ENCODE measurements at places on chromosomes 1 and 21. TPM values are rescaled to one million over a fixed set of nuclear protein-coding genes. Genes with fewer than 3 reads are reported as not detected.
A peak's percentile ranks its signal among the peaks of the same experiment; 100 is the strongest.

Gene CDC14A
- 3.0 TPM for total RNA-seq

Gene LCE1C
- total RNA-seq, result not detected

- no peak for DNase-seq
Observed at GRCh38 chr1:232096751-232097150, 470.2 kb downstream of the DISC1 start.

DNA sequence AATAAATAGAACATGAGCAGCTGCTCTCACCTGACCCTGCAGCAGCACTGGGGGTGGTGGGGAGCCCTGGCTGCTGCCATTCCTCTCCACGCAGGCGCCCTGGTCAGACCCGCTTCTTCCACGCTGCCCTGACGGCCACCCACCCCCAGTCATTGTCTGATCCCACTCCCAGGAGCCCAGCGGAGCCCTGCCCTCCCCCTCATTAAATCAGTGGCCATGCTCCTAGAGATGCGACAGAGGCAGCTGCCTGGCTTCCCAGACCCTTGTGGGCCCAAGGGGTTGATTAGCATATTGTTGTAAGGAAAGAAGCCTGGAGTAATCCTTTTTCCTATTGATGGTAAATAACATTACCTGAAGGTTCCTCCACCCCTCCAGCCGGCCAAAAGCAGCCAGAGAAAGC lies 301.5 kb downstream of the RRAGC start:
- no peak for DNase-seq

Gene ANGPTL7
- total RNA-seq, result under 0.01 TPM

DNA sequence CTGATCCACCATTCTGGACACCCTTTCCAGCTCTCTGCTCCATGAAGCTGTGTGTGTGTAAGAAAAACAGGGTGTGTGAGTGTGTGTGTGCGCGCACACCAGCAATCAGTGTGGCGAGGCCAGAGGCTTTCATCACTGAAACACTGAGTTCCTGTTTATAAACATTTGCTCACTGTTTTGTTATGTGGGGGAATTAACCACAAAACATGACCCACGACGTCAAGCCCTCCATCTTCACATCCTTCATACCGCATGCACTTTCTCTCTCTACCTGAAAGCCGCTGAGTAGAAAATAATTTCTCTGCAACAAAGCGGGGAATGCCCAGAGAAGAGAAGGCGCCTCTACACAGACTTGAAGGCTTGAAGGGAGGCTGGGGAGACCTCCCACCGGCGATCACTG lies 148.9 kb upstream of the IRF2BP2 start:
- DNase-seq, result peak; percentile 69

DNA sequence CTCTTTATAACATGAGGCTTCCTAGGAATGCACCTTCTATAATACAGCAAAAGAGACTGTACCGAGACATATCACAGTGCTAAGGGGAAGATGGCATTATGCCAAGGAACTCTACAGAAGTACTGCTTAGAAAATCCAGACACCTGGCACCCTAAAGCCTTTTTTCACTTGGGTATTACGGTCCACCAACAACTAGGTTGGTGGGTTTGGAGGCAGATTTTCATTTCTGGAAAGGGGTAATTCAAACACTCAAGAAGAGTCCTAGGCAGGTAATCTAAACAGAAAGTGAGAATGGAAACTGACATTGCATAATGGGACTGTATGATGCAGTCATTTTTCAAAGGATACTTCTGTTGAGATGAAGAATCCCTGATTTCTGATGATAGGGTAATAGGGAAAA lies 19.6 kb downstream of the SCMH1 start:
- no peak for DNase-seq

Gene CFHR1
- total RNA-seq, result not detected

GRCh38 chr21:20151741-20152140 lies 846.5 kb upstream of the NCAM2 start:
- no peak for DNase-seq

Gene LRRC8B
- total RNA-seq, result 1.8 TPM

Gene CD101
- not detected for total RNA-seq

GRCh38 chr1:226107471-226108460 lies 45.2 kb downstream of the H3-3A start:
- DNase-seq, result no peak

GRCh38 chr1:161197560-161198193 lies 1.2 kb downstream of the ADAMTS4 start:
- DNase-seq, result no peak

- DNase-seq, result no peak
Observed at GRCh38 chr1:155015527-155016230, 13.1 kb downstream of the ZBTB7B start.

DNA sequence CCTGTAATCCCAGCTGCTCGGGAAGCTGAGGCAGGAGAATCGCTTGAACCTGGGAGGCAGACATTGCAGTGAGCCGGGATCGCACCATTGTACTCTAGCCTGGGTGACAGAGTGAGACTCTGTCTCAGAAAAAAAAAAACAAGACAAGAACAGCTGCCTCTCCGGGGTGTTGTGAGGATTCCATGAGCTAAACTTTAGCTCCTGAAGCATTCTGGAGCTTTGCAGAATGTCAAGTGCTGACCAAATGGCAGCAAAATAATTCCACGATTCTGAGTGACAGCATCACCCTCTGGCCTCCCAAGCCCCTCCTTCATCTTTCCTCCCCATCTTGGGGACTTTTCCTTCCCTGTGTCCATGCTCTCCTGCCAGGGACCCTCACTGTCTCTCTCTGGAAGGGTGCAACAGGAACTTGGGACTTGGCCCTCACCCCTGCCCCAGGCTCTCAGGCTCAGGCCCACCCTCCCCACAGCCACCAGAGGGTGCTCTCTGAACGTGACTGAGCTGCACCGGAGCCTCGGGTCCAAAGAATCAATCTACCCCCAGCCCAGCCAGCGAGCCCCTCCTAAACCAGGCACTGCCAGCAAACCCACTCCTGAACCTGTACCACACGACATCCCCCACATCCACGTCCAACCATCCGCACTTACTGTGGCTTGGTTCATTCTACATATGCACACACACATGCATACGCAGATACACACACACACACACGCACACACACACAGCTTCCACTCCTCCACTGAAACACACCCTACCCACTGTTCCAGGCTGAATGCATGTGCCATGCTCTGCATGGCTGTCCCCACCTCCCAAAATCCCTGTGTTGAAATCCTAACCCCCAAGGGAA lies 45.7 kb downstream of the ACOT7 start:
- DNase-seq, result peak; percentile 19

GRCh38 chr1:165257969-165258459 lies 98.5 kb downstream of the LMX1A start:
- DNase-seq, result peak; percentile 17

Gene MEGF6
- total RNA-seq, result 0.56 TPM

DNA sequence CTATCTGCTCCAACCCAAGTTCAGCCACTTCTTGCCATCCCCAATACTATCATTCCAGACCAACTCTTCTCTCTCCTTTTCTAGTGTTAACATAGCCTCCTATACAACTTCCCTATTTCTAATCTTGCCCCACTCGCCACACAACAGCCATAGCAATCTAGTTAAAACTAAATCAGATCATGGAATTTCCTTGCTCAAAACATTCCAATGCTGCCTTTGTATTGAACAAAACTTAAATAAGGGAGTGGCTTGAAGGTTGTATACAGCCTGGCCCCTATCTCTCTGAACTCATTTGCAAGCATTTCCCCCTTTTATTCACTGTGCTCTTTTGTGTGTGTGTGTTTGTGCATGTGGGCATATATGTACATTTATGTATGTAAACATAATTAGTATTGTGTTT lies 118.1 kb upstream of the SGIP1 start:
- DNase-seq, result no peak

DNA sequence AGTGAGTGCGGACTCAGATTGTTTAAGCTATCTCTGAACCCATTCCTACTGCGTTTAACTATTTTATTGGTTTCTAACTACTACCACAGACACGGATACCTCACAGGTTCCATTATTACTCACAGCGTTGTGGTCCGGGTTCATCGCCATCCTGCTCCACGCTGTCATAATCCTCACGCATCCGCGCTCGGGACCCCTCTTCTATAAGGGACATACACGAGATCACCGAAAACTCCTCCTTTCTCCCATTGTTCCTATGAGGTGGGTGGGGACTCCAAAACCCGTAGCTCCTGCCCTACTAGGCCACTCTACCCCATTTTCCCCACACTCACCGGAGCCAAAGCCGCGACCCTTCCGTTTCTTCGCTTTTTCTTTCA lies 610 bp downstream of the RBM8A start:
- no peak for DNase-seq

Gene PRPF38B
- total RNA-seq, result 9.0 TPM

DNA sequence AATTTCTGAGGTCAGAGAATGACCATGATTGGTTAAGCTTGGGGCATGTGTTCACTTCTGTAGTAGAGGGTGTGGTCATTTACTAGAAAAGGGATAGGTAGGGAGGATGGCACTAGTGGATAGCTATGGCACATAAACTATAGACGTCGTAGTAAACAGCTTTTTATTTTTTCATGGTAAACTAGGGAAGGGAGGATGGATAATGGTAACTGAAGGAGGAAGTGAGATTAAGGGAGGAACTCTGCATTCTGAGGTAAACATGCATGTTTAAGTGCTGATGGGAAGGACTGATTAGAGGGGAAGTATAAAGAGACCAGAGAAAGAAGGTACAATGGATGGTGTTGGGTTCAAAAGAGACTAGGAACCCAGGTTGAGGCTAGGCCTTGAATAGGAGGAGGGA lies 26.9 kb downstream of the PTGS2 start:
- DNase-seq, result no peak

- DNase-seq, result no peak
Observed at GRCh38 chr1:118589238-118589846, 398.8 kb downstream of the TBX15 start.

Gene C1orf210
- total RNA-seq, result not detected

- DNase-seq, result no peak
Observed at GRCh38 chr1:4224684-4225467, 324.8 kb upstream of the C1orf174 start.

GRCh38 chr1:94955767-94956632 lies 29.1 kb upstream of the CNN3 start:
- DNase-seq, result peak; percentile 28

- no peak for DNase-seq
Observed at GRCh38 chr1:66605419-66605997, 71.6 kb downstream of the SGIP1 start.

DNA sequence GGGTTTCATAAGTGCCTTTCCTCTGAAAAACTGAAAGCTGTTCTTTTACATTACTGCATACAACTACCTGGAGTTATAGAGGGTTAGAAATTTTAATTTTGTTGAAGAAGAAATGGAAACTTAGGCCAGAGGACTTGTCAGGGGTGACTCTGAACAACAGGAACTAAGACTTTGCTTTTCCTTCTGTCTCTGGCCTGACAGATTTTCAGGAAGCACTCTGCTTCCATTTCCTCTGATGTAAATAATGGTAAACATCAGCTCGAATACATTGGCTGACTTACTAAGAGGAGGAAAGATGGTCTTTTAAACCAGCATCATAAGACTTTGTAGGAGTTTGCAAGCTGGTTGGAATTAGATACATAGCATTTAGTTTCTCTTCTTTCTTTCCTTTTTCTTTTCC lies 27.1 kb upstream of the PLEKHM2 start:
- no peak for DNase-seq

Gene CHODL
- total RNA-seq, result under 0.01 TPM

Gene MROH9
- total RNA-seq, result not detected

- no peak for DNase-seq
Observed at GRCh38 chr1:230228236-230228897, 161.3 kb downstream of the GALNT2 start.

Gene DIO1
- not detected for total RNA-seq

DNA sequence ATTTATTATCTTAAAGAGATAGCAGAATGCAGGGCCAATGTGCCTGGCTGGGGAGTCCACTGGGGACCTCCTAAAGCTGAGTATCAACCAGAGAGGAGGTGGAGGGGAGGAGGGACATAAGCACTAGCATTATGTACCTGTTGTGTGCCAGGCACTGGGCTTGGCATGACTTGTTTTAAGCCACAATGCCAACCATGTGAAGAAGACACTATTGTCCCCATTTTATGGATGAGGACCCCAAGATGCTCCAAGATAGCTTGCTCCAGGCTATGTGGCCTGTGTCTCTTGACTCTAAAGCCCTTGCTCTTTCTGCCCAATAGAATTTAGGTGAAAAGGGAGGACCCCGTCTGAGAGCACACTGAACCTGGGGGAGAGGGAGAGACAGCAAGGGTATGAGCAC lies 111.3 kb downstream of the GLIS1 start:
- DNase-seq, result no peak

DNA sequence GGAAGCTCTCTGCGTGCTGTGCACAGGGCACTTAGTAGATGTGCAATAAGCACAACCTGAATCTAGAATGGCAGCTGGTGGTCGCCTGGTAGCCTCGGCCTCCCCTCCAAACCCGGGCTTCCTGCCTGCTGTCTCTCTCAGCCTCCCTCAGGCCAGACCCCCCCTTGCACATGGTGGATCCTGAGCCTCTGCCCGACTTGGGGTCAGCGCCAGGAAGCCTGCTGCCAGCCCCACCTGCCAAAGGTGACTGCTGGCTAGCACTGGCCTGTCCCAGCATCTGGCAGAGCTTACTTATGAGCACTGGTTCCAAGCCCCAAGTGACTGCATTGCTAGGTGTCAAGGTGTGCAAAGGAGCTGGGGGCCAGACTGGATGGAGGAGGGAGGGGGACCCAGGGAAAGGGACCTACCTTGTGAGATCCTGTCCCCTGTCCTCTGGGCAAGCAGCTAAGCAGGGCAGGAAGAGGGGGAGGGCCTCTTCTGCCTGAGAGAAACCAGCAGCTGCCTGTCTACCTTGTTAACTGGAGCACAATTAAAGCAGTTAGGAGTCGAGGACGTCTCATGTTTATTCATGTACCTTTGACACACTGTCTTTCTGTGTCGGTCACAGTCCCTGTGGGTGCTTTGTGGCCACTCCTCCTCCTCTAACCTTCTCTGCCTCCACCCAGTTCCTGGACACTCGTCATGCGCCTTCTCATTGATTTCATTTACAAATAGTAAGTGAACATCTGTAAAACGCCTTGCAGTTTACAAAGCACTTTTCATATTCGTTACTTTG lies 100.9 kb downstream of the DDX20 start:
- no peak for DNase-seq

Gene VANGL1
- 7.5 TPM for total RNA-seq

GRCh38 chr1:64194168-64195080 lies 9.0 kb upstream of the UBE2U start:
- no peak for DNase-seq

- DNase-seq, result no peak
Observed at GRCh38 chr1:224431726-224432125, 2.9 kb downstream of the WDR26 start.

- no peak for DNase-seq
Observed at GRCh38 chr1:83950106-83950661, 48.7 kb downstream of the TTLL7 start.

Gene HSD3B2
- total RNA-seq, result not detected
